ENCODE measurements at places on chromosomes 7 and 10.

DNA sequence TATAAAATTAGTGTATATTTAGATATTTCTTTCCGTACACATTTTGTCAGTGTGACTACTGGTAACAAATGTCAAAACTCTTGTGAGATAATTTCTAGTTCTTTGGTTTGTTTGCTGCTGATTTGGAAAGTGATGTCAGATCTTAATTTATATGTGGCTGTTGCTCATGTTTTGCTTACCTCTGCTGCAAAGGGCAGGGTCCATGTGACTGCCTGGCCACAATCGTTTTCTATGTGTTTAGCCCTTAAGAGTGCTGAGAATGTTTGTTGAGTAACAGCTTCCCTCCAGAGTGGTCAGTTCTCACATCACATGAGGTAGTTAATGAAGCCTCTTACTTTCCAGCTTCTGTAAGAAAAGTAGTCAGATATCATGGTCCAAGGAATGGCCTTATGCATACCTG lies 4.2 kb downstream of the NRBF2 start:
- no peak for DNase-seq

GRCh38 chr7:149721084-149721601 lies 52.2 kb downstream of the ZNF467 start:
- DNase-seq: no peak

DNA sequence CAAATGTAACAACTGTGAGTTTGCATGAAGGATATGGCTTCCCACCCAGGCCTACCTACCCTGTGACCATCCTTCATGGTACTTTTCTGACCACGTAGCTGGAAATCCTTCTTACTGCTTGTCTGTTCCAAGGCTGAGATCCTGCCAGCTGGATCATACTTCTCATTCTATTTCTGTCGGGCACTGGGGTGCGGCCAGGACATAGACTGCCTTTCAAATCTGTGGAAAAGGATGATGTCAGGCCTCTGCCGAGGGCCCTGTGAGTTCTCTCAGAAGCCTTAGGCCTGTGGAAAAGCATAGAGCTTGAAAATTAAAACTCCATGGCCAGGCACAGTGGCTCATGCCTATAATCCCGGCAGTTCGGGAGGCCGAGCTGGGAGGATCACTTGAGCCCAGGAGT lies 10.0 kb downstream of the VWC2 start:
- no peak for DNase-seq

DNA sequence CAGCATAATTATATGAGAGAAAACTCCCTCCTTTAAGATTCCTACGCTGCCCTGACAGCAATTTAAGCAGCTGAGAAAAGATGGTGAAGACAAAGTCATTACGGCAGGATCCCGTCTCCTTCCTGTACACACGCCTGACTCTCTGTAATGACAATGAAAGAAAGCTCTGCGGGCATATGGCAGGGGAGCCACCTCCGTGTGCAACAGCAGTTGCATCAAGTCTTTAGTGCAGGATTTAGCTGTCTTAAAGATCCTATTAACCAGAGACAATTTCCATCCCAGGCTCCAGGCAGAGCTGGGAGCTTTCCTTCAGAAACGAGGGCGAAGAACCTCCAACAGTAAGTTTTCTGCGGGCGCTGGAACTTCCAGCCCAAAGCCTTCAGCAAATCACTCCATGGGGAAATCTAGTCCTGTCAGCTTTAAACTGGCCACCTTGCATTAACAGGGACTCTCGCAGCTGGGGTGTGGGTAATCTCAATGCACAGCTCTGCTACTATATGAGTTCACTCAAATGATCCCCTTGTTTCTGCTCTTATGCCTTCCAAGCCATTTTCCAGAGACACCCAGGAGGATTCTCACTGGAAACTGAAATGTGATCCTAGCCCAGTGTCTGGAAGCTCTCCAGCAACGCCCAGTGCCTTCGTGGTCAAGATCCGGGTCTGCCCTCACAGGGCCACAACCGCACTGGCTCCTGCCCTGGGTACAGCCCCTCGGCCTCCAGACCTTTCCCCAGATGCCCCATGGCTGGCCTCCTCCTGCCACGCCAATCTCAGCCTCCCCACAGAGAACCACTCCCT lies 74.9 kb downstream of the CTBP2 start:
- DNase-seq: no peak

DNA sequence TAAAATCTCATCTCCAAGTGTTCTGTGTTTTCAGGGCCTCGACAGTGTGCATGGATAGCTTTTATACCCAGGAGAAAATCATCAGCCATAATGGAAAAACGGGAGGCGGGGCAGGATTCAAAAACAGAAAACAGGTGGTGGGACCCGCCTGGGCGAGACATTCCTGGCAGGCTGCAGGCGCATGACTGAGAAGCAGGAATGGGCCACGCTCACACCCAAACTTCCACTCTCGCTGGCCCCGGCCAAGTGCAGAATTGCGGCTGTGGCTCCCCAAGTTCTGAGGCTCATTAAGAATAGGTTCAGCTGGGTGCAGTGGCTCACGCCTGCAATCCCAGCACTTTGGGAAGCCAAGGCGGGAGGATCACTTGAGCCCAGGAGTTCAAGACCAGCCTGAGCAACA lies 60.6 kb downstream of the C10orf143 start:
- DNase-seq: no peak

DNA sequence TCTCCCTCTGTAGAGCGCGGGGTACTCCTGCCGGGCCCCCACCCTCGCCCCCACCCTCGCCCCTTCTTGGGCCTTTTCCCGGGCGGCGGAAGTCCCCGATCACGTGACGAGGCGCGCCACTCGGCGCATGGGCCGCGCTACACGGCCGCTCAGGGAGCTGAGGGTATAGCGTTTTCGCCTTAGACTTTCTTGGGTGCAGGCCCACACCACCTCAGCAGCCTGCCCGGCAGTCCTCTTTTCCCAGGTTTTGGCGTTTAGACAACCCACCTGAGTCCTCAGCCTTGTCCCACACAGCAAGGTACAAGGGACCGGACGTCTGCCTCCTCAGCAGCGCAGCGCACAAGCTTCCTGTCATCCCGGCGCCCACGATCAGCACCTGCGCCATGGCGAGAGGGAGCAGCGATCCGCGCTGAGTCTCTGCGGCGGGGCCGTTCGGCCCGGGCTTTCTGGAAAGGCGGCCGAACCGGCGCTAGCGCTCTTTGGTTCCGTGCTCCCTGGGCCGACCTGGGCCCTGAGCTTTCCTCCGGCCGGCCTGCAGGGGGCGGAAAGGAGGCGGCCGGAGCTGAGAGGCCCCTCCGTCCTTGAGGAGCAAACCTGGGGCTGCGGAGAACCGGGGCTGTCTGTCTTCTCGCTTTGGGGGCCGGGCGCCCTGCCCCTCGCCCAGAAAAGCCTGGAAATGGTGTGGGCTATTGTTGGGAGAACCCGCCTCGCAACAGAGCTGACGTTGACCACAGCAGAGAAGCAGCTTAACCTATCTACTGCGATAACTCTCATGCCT lies at the start of gene RNLS:
Gene RNLS, minus strand, starts transcription at position 513 of the 778 bp plus-strand sequence.
- peak; percentile 29 for DNase-seq

- DNase-seq: no peak
Observed at GRCh38 chr10:110544958-110545537, 22.4 kb upstream of the SMC3 start.

DNA sequence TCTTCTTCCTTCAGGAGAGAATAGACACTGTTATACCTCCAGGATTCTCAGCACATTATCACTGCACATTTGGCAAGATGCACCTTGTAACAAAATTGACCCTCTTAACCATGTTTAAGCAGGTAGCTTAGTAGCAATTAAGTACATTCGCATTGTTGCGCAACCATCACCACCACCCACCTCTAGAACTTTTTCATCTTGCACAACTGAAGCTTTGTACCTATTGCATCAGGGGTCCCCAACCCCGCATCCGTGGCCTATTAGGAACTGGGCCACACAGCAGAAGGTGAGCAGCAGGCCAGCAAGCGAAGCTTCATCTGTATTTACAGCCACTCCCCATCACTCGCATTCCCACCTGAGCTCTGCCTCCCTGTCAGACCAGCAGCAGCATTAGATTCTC lies 29.9 kb upstream of the SMURF1 start:
- DNase-seq: no peak

GRCh38 chr10:79167537-79167936 lies 98.8 kb downstream of the ZMIZ1 start:
- no peak for DNase-seq

GRCh38 chr10:76257816-76258215 lies 826.4 kb downstream of the LRMDA start:
- DNase-seq: no peak

GRCh38 chr10:103820101-103821062 lies 35.0 kb downstream of the SH3PXD2A start:
- DNase-seq: no peak

- DNase-seq: no peak
Observed at GRCh38 chr7:134473861-134474291, 15.0 kb upstream of the AKR1B1 start.

- DNase-seq: no peak
Observed at GRCh38 chr7:120060875-120061274, 212.1 kb upstream of the KCND2 start.

DNA sequence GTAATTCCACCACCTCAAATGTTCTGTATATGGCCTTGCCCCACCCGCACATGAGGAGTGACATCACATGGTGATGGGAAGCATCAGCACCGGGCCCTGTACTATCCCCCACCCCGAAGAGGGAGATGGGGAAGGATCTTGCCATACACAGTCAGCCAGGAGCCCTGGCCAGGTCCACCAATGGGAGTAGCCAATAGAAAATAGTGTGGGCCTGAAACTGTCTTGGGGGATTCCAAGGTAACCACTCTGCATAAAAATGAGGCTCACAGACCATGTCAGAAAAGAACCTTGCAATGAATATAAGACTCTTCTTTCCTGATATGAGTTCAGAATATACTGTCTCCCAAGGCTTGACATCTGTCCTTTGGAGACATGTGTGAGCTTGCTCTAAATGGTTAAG lies 51.1 kb downstream of the ADRB1 start:
- no peak for DNase-seq

- DNase-seq: no peak
Observed at GRCh38 chr7:27678617-27679260, 16.1 kb upstream of the HIBADH start.

- no peak for DNase-seq
Observed at GRCh38 chr7:130695840-130696239, 9.5 kb upstream of the TSGA13 start.

DNA sequence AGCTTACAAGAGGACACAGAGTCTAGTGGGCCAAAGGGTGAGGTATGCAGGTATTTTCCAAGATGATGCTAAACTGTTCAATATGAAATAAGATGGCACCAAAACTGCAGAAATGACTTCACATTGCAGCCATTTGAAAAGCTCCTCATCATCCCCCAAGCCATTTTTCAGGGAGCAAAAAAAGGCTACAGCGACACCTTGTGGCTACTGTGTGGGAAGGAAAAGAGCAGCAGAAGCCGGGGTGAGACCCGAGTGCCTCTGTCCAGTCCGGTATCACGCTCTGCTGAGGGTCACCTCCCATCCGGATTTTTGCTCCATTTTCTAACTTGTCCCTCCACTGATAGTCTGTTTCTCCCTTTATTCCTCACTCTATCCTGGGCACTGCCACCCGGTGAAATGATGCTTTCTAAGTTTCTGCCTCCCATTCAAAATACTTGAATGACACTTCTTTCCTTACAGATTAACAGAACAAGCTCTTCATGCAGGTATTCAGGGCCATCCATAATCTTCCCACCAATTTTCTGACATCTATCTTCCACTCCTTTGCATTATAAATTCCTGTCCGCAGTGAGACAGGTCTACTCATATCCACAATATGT lies 220.2 kb downstream of the DGKI start:
- no peak for DNase-seq

GRCh38 chr7:104816537-104816936 lies 197.5 kb upstream of the KMT2E start:
- DNase-seq: no peak

GRCh38 chr7:159051916-159052315 lies 92.8 kb downstream of the VIPR2 start:
- DNase-seq: no peak

DNA sequence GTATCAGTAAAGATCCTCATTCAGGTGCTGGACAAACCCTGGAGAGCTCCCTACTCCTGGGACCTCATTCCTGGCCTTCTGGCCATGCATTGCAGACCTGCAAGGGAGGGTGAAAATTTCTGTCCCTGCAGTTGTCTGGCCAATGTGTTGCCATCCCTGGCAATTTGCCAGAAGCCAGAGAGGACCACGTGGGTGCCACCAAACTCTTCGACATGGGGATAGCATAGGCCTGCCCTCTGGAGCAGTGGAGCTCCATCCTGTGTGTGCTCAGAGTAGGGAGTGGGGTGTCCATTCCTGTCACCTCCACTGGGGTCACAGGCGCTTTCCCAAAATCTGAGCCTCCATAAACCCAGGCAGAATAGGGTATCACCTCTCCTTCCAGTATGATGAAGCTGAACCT lies 31.2 kb downstream of the DMBT1 start:
- no peak for DNase-seq

GRCh38 chr10:10803278-10803677 lies 214.4 kb upstream of the CELF2 start:
- DNase-seq: no peak

- DNase-seq: no peak
Observed at GRCh38 chr7:24812305-24812945, 55.2 kb upstream of the GSDME start.

- DNase-seq: no peak
Observed at GRCh38 chr10:120929166-120929565, 78.0 kb downstream of the WDR11 start.

DNA sequence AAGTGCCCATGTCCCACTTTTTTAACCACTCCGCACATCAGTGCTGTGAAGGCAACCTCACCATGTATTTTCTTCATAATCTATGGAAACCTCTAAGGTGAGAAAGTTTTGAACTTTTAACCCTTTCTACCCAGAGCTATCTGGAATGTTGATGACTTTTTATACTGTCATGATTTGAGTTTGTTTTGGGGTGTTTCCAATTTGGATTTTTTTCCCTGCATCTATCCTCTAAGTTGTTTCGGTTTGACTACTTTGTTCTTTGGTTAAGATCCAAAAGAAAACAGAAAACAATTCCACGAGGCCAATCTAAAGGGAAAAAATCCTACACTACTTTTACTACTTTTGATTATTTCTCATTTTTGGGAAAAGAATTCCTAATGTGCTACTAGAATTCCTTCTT lies 279.7 kb downstream of the USP6NL start:
- DNase-seq: no peak

DNA sequence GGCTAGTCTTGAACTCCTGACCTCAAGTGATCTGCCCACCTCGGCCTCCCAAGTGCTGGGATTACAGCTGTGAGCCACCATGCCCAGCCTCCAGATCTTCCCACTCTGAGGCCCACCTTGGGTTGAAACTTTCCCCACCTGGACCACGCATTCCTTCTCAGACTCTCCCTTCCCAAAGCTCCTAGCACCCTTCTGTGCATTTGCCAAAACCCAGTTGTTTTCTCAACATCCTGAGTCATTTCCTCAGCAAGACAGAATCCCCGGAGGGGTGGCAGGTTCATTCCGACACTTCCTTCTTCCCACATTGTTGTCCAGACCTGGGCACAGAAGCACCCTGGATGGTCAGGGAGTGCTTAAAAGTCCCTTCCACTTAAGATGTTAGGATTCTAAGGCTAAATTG lies 28.9 kb downstream of the BAG3 start:
- no peak for DNase-seq

- DNase-seq: no peak
Observed at GRCh38 chr7:21618706-21619105, 75.9 kb downstream of the DNAH11 start.

- DNase-seq: no peak
Observed at GRCh38 chr7:8379264-8379663, 54.1 kb upstream of the NXPH1 start.

Measured in stimulated activated CD8-positive, alpha-beta memory T cell treated with anti-CD3 and anti-CD28 coated beads, Interleukin-15, amount 100 ng/mL, for 1 hour (primary cell).